ENCODE measurements at places on chromosomes 1 and 21.
A peak's percentile ranks its signal among the peaks of the same experiment; 100 is the strongest.

GRCh38 chr1:221059506-221059905 lies 180.3 kb downstream of the HLX start:
- DNase-seq, result no peak

- no peak for DNase-seq
Observed at GRCh38 chr1:40389322-40389803, 15.8 kb downstream of the SMAP2 start.

GRCh38 chr1:164858096-164858632 lies 299.2 kb downstream of the PBX1 start:
- DNase-seq, result no peak

DNA sequence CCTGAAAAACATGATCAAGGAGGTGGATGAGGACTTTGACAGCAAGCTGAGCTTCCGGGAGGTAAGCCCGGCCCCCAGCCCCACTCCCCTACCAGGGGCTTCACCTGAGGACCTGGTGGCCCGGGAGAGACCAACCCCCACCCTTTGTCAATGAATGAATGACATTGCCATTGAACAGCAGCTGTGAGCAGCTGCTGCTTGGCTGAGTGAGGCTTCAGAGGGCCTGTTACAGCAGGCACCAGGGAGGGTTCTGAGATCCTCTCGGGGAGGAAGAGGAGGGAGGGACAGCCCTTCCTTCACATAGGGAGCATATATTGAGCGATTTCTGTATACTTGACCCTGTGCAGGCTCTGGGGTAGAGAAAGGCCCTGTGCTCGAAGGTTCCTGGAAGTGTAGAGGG lies 12.3 kb upstream of the CTRC start:
- no peak for DNase-seq

DNA sequence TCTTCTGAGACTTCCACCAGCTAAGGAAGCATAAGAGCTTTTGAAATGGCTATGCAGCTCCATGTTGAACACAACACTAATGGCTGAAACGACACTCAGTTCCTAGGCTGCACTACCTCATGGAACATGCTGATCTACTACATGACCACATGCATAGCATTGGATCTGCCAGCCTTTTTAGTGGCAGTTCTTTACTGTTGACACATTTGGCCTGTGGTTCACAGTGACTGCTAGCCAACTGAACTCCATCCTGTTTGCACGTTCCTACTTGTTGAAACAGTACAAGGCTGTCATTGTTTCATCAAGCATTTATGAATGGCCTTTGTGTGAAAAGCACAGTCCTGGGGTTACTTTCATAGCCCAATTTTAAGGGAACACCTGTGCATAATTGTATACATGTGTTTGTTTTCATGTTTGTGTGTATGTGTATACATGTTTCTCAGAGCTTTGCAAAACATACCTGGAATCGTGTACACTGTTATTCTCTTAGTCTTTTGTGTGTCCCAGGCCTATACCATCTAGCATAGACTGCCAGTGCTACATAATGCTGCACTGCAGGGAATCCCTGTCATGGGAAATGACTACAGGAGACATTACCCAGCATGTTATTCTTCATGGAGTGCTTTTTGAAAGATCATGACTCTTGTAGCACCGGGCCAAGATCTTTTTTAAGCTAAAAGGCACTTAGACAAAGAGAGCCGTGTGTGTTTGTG lies 179.6 kb upstream of the ESRRG start:
- DNase-seq, result no peak

DNA sequence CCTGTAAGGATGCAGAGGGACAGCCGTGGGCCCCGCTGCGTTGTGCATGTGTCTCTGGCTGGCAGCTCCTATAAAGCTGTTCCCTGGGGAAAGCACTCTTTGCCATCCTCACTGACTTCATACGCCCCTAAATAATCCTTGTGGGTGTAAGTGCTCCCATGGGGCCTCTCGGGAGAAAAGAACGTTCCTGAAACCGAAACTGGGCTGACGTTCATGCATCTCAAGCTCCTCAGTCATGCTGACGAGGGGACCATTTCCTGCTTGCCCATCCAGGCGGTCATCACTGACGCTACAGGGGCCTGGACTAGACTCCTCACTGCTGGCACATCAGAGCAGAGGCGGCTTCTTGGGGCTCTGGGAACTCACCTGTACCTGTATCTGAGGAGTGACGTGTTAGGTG lies 73.1 kb upstream of the USP24 start:
- DNase-seq, result no peak

GRCh38 chr1:229699613-229700267 lies 73.7 kb downstream of the URB2 start:
- DNase-seq, result no peak

- DNase-seq, result no peak
Observed at GRCh38 chr1:37306461-37306860, 167.9 kb upstream of the ZC3H12A start.

GRCh38 chr1:39230261-39231190 lies 26.0 kb downstream of the MACF1 start:
- DNase-seq, result peak; percentile 65

DNA sequence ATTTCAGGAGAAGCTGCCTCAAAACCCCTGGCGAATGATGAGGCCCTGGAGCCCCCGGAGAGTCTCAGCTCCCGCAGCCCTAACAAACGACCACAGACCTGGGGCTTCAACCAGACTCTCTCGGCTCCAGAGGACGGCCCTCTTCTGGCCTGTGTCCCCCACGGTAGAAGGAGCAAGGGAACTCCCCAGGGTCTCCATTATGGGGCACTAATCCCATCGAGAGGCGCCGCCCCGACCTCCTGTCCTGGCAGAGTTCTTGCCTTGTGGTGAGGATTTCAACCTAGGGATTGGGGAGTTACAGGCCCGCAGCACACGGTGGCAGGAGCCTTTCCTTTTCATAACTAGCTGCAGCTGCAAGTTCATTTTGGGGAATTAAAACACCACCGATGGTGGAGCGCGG lies 6.2 kb downstream of the FAAP20 start:
- DNase-seq, result no peak

GRCh38 chr1:102531036-102531435 lies 534.3 kb upstream of the OLFM3 start:
- DNase-seq, result no peak

DNA sequence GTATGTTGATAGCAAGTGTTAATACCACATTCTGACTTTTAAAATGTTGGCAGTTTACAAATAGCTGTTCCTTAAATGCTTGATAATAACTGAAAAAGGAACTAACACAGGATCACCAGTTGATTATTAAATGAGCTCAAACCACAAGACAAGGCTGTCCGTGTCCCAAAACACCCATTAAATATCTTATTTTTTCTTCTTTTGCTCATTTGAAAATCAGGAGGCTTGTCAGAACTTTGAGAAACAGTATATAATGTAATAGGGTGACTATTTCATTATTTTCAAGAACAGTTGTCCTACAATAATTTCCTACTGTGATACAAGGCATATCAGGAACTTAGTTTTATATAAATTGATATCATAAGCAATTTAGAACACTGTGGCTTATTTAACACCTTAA lies 2.7 kb downstream of the CDKN2C start:
- no peak for DNase-seq

GRCh38 chr1:21567241-21568005 lies 58.2 kb downstream of the ALPL start:
- DNase-seq, result no peak

GRCh38 chr1:56188855-56189254 lies 390.5 kb downstream of the PLPP3 start:
- DNase-seq, result no peak

GRCh38 chr1:38088791-38089190 lies 42.2 kb upstream of the POU3F1 start:
- no peak for DNase-seq

GRCh38 chr21:20459838-20460237 lies 538.4 kb upstream of the NCAM2 start:
- no peak for DNase-seq

DNA sequence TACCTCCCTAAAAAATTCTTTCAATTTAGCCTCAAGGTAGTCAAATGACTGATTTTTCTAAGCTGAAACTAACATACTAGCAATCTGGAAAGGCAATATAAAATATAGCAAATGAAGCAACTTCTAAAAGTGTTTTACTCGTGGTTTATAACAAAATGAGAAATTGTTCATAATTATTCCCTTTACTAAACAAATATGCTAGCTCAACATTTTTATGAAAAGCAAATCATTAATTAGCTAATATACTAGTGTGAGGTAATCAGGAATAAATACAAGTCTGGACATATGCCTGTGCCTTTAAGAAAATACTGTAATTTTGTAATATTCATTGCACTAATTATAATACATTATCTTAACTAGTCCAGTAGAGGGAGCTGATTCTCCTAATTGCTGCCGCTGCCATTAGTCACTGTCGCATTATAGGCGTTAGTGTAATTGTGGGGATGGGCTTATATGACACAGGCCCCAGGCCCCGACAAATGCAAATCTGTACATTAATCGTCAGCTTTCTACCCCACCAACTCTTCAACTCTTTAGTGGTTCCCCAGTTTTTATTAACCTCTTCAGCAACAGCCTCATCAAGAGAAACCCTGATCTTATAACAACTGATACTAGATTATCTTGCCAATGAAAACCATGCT lies 160.9 kb downstream of the GABPA start:
- peak; percentile 57 for DNase-seq

DNA sequence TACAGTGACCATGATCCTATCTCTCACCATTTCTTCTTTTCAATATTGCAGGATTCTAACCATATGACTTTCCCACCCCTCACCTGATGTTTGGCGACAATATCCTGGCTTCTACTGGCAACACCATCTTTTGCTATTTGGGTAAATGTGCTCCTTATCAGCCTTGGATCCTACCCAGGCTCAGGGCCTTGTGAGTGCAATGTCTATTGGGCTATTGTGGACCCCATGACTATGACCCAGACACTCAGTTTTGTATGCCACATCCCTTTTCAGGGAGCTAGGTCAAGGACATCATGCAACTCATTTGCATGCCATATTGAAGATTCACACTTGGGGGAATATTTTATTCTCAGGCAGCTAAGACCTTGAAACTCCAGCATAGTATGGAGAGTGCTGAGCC lies 67.9 kb downstream of the DDR2 start:
- DNase-seq, result no peak

- DNase-seq, result peak; percentile 5
Observed at GRCh38 chr1:192907545-192908243, 98.9 kb downstream of the RGS2 start.

DNA sequence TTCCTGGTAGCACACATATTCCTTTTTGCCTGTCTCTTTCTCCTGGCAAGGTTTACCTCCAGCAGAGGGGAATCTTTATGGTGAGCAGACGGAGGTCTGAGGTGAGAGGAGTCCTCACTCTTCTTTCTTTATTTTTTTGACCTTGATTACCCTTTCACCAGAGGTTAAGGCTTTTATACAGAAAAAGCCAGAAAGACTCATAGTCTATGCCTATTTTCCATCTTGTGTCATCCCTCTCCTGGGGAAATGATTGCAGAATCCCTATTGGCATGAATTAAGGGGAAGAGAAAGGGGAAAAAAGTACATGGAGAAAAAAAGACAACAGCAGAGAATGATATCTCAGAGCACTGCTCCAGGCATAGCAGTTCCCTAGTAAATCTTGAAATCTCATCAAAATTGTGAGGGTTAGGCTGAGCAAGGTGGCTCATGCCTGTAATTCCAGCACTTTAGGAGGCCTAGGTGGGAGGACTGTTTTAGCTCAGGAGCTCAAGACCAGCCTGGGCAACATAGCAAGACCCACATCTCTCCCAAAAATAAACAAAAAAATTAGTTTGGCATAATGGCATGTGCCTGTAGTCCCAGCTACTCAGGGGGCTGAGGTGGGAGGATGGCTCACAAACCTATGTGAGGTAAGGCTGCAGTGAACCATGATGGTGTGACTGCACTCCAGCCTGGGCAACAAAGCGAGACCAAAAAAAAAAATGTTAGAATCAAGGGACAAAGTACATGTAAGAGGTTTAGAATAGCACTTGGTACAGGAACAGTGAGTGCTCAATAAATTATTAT lies 1.2 kb upstream of the XPR1 start:
- DNase-seq, result no peak

DNA sequence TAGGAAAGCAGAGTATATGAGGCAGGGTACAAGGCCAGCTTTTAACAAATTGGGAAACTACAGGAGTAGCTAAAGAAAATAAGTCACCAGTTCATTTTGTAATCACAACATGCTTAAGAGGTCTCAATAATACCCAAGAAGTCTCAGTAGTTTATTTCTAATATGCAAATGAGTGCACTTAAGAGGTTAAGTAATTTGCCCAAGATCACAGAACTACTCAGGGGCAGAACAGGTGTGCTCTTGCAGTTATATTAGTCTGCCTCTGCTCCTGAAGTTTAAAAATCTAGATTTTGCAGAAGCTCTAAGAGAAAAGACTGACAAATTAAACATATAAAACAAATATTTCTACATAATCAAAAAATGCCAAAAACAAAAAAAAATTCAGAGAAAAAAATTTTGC lies 6.9 kb downstream of the EPS15 start:
- no peak for DNase-seq

DNA sequence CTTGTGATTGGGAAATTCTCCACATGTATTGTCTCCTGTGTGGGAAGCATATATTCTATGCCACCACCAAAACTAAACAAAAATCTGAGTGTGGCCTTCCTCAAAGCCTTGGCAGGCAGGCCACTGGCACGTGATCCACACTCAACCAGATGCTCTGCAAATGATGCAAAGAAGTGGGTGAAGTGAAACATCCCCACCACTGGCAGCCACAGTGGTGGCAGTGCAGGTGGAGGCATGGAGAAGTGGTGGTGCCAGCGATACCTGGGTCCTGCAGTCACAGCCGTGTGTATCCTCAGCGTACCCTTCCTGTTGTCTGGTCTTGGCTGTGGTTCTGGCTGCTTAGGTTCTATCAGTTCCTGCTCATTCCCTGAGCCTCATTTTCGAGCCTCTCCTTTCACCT lies 65.2 kb downstream of the PLPPR5 start:
- no peak for DNase-seq

Measured in AG08395 (cell line).